Effector memory CD4-positive, alpha-beta T cell (primary cell): ENCODE measurements at places on chromosomes 7 and 10.

- DNase-seq = no peak
Observed at GRCh38 chr10:78685466-78686103, 383.2 kb upstream of the ZMIZ1 start.

GRCh38 chr7:74479066-74479781 is 25.5 kb downstream of the GTF2IRD1 start:
- no peak for DNase-seq

- DNase-seq = no peak
Observed at GRCh38 chr7:42736931-42737330, 174.9 kb downstream of the C7orf25 start.

DNA sequence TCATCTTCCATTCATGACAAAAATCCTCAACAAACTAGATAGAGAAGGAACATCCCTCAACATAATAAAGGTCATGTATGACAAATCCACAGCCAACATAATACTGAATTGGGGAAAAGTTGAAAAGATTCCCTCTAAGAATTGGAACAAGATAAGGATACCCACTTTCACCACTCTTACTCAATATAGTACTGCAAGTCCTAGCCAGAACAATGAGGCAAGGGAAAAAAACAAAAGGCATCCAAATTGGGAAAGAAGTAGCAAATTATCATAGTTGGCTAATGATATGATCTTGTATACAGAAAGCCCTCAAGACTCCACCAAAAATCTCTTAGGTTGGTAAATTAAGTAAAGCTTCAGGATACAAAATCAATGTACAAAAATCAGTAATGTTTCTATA is 4.7 kb downstream of the POT1 start:
- no peak for DNase-seq

- no peak for DNase-seq
Observed at GRCh38 chr7:36820527-36821170, 96.4 kb upstream of the AOAH start.

- no peak for DNase-seq
Observed at GRCh38 chr7:41113719-41114118, 589.2 kb downstream of the INHBA start.

- DNase-seq = no peak
Observed at GRCh38 chr7:7693881-7694280, 24.5 kb downstream of the RPA3 start.

DNA sequence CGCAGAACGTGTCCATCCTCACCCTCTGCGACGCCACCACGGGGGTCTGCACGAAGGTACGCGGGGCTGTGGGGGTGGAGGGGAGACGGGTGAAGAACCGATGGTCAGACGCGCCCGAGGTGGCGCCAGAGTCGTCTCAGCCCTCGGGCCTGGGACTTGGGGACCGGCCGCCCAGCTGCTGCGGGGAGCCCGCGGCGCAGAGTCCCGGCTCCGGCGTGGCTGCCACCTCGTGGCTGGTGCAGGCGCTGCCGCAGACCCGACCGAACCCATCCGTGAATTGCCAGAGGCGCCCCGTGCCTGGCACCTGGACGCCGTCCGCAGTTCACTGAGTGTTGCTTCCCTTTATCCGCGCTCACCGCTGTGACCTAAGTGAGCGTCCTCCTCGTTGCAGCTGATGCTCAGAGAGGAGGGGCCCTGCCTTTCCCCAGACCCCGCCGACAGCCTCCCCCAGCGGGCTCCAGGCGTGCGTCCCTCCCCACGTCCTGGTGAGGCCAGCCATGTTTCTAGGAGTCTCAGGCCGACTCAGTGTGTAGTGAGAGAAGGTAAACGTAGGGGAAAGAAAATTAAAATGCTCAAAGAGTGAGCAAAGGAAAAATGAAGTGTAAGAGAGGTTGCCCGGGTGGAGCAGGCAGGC is 208.7 kb downstream of the PAXIP1 start:
- no peak for DNase-seq

GRCh38 chr7:73985737-73986141 is 42.2 kb upstream of the ELN start:
- no peak for DNase-seq

- DNase-seq = no peak
Observed at GRCh38 chr7:13231216-13231615, 543.8 kb downstream of the ARL4A start.

DNA sequence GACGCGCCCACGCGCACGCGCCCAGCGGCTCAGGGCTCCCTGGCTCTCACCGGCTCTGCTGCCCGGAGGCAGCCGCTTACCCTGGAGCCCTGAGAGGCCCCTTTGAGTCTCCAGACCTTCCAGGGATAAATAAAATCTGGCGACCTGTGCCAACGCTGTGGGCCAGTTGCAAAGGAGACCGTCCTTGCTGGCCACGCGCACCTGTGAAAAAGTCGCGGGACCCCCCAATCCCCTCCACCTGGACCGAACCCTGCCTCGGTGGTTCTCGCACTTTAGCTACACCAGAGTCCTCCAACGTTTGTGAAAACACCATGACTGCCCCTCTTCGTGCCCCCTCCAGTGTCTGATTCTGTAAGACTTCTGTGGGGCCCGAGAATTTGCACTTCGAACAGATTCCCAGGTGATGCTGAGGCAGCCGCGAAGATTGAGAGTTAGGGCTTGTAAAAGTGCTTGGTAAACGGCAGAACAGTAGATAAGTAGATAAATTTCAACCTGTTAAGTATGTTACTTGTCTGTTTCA is 102.4 kb upstream of the SVIL start:
- DNase-seq = no peak

DNA sequence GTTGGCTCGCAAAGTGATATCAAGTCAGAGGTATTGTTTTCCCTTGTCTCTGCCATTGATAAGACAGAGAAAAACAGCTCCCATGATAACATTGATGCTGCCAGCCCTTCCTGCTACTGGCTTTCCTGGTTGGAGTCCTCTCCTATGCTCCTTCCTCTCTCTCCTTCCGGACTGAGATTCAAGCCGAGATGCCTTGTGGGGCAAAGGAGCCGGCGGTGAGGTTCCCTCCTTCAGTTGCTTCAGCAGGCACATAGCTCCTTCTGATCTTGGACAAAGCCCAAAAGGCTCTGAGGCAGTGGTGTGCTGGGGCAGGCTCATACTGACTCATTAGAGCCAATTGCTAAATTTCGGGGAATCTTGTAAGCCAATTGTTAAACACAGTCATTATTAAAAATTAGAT is 8.8 kb upstream of the ZCCHC24 start:
- DNase-seq = no peak

DNA sequence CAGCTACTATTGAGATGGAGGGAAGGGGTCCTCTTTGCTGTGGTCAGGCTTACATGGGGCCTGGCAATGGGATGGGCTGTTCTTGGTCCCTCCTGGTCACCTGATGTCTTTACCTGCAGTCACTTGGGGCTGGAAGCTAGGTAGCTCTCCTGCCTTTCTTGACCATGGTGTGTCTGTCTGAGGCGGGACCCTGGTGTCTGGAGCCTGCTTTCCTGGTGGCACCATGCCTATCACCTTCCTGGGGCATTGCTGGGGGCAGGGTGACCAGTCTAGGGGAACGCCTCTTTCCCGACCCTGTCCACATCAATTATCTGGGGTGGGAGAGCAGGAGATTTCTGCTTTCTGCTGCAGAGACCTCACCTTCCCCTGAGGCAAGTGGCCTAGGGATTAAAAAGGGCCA is 55.6 kb downstream of the ARHGAP22 start:
- no peak for DNase-seq

DNA sequence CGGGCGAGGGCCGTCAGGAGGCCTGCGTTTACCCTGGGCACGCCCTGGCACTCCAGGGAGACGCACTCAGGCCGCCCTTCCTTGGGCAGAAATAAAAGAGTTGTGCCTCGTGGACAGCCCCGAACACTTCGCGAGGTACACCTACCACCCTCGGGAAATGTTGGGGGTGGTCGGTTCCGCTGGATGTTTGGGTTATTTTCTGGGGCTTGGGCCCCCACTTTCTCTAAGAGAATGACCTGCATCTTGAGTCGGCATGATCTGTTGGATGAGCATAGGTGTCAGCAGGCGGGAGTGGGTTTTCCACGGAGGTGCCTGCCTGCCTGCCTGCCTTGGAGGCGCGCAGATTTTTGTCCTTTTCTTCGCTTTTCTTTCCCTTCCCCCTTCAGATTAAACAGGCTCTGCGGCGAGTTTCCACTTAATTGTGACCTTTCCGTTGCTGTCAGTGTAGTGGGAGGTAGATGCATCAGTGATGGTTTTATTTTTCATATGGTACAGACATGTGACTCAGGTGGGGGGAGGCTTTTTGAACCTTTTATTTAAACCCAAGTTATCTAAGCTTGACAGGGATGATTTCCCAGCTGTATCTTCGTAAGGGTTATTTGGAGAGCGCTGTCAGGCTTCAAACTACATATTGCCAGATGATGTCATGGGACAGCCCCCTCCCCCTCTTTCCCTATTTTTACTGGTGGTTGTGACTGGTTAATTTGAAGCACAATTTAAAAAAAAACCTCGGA is 661 bp downstream of the HECTD2 start:
- no peak for DNase-seq

DNA sequence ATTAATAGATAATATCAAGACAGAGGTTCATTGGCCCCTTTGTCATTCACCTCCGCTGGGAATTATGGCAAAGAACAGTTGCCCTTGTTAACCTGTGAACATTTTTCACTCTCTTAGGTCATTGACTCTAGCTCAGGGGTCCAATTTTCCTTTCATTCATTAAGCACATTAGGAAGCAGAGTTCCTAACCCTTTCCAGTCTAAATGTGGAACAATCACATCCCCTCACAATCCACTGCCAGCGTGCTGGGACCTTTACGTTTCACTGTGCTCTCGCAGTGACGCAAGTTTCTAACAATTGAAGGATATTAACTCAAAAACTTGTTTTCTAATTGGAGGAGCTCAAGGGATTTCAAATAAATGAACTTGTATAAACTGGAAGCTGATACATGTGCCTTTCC is 79.3 kb upstream of the MEOX2 start:
- no peak for DNase-seq

DNA sequence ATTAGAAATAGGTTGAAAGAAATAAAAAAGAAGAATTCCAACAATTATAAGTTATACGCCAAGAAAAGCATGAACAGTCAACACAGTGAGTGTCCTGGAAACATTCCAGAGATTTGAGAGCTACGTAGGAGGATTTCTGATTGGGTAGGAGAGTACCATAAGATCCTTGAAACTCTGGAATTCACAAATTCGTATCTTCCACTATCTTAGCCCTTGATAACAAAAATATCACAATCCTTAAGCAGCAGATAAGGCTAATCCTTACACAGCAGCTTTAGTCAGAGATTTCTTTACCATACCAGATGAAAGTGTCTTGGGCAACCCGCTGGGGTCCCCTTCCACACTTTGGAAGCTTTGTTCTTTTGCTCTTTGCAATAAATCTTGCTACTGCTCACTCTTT is 8.2 kb downstream of the TPK1 start:
- no peak for DNase-seq

GRCh38 chr10:90885176-90885575 is 13.4 kb downstream of the RPP30 start:
- no peak for DNase-seq

DNA sequence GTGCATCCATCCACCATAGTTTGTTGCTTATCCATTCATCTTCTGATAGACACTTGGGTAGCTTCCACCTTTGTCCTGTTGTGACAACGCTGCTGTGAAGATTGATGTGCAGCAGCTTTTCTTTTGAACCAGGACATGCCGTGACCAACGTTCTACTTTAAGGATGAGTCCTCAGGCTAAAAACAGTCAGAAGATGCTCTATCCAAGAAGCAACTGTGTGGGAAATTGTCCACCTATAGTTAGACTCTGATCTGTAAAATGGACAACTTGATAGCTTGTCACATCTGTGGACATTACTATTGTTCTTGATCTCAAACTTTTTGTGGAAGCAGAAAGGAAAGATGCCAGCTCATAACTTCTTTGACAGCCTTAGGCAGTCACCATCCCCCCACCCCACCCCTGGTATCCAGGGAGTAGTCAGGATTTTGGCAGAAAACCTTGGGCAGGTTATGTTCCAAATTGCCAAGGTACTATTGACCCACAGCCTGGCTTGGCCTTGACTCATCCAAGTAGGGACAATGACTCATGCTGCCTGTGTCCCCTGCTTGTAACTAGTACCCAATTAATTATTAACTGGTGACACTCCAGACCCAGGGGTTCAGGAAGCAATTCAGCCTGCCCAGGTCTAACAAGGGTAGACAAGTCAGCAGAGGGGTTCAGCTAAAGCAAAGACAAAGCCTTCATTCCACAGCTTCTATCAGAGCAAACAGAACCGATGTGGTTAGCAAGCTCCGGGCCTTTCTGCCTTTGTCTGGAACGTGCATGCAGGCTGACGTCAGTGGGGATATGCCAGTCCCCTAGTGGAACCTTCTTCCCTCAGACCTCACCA is 99.6 kb upstream of the ANLN start:
- no peak for DNase-seq

GRCh38 chr10:37762287-37762686 is 95.1 kb downstream of the ZNF248 start:
- no peak for DNase-seq

- no peak for DNase-seq
Observed at GRCh38 chr7:42597300-42597699, 314.6 kb downstream of the C7orf25 start.

DNA sequence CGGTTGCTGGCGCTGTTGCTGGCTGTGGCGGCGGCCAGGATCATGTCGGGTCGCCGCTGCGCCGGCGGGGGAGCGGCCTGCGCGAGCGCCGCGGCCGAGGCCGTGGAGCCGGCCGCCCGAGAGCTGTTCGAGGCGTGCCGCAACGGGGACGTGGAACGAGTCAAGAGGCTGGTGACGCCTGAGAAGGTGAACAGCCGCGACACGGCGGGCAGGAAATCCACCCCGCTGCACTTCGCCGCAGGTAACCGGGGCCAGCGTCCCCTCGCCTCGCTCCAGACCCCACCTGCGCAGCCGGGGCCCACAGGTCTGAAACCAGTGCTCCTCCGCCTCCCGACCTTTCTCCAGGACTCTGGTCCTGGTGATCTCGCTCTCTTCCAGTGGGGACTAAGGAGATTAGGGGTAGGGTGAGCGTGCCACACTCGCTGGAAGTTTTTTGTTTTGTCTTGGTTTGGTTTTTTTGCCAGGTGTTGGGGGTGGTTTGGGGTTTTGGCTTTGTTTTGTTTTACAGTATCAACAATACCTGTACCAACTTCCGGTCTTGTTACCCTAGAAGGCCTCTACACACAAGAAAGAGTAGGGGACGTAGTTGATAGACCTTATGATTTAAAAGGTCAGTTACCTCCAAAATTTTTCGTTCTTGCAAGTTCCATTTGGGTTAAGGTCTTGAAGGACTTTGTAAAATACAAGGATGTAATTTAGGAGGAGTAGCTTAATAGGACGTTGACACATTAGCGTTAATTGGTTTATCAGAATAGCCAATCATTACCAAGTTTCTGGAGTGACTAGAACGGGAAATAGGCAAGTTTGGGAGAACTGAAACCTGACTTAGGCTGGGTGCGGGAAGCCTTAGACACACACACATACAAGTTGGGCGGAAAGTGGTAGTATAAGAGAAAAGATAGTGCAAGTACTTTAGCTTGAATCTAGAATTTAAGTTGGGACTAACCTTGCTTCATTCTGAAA is 704 bp downstream of the TNKS2 start:
- DNase-seq = peak; percentile 46

DNA sequence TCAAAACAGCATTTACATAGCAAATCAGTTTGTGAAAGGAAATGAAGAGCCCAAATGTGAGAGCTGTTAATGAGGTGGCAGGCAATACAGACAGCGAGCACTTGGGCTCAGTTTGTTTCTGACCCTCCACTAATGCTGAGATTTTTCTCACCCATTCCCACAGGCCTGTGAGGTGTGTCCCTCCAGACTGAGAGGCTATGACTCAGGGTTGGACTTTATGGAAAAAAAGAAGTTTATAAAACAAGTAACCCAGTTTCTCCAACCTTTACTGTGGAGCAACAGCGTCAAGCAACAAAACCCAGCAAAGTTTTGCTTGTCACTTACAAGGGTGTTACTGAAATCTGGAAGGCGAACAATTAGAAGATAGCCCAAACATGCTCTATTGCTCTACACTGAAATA is 4.9 kb upstream of the FEZF1 start:
- DNase-seq = no peak
